CD4-positive, alpha-beta T cell treated with Interleukin-4 for 4 hours (primary cell): ENCODE measurements at places on chromosomes 2 and 18.

- DNase-seq = peak; percentile 4
Observed at GRCh38 chr2:149152469-149152953, 114.0 kb downstream of the LYPD6B start.

DNA sequence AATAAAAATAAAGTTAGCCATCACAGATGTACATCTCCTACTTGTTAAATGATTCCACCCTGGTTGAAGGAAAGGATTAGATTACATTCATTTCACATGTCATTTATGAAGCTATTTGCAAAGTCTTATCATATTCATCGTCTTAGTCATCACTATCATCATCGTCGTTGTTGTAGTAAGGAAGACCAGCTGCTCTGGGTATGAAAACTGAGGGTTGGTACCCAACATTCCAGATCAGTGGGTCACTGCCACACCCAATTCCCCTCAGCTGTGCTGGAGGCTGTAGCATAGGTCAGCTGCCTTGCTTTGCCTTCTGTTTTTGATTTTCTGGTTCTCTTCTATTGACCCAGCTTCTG lies 20.9 kb upstream of the CCBE1 start:
- no peak for DNase-seq

DNA sequence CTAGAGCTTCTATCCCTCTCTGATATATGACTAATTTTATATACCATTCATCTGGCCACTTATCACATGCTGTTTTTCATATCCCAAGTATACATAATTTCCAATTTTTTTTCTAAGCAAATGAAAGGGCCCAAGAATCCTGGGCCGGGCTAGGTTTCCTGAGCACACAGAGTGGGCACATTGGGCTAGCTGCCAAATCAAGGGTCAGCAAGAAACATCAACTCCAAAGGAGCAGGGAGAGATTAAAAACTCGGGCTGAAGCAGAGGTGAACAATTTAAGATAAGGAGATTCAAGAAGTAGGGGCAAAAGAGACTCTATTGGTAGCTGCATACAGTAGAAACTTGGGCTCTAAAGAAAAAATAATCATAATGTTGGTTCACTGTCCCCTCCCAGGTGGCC lies 39.0 kb downstream of the OLA1 start:
- no peak for DNase-seq

DNA sequence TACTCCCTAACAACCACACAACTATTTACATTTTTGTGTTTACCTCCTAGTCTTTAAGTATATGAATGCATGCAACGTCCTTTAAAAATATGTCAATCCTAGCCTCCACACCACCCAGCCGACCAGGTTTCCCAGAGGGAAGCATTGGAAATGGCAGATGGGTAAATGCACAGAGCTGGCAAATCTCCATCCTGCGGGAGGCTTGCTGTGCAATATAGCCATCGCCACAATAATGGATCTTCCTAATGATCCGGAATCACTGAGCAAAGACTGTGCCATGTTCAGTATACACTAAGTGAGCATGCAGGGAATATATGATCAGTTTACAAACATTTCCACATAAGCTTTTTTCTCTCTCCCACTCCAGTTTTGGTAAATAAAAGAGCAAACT lies 131.8 kb downstream of the NEDD4L start:
- DNase-seq = no peak

DNA sequence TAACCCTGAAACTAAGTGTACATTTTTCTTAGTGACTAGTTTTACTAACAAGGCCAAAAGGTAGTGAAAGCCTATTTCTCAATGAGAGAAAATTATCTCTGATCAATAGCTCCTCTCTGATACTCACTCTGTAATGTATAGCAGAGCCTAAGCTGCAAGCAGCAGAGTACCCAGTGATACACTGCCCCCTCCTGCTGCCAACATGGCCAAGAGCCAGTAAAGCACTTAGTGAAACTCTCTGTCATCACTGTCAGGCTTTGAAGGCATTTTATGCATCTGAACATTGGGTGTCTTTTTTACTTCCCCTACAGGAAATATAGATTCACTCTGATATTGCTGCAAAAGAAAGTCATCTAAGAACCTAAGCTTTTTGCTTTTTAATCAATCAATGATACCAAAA lies 784.1 kb upstream of the CDH7 start:
- no peak for DNase-seq

DNA sequence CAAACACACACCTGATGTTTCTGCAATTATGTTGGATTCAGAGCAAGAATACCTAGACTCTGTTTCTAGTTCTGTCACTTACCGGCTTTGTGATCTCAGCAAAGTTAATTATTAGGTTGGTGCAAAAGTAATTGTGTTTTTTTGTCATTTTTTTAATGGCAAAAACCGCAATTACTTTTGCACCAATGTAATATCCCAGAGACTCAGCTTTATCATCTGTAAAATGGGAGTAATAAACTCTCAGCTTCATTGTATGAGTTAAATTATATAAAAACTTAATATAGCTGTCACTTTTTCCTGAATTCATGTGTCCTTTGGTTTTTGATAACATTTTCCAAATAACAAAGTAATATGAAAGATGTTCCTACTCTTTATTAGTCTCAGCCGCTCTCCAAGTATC lies 251.7 kb downstream of the TRIB2 start:
- no peak for DNase-seq

DNA sequence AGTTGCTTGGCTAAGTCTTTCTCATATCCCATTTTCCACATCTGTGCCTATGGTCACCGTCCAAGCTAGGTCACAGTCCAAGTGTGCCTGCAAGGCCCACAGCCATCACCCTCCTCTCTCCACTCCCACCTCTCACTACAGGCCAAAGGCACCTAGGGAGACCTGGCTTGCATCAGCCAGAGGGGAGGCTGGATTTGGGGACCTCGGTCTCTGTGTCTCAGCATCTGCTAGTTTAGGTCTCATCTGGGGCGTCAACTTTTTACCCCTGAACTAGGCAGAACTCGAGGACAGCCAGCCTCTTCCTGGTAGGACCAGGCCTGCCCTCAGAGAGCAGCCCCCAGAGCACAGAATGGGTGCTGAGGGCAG lies 217.1 kb downstream of the DYSF start:
- DNase-seq = no peak
